Fibroblast of skin of right quadriceps (primary cell): ENCODE measurements at places on chromosomes 12 and 14.

DNA sequence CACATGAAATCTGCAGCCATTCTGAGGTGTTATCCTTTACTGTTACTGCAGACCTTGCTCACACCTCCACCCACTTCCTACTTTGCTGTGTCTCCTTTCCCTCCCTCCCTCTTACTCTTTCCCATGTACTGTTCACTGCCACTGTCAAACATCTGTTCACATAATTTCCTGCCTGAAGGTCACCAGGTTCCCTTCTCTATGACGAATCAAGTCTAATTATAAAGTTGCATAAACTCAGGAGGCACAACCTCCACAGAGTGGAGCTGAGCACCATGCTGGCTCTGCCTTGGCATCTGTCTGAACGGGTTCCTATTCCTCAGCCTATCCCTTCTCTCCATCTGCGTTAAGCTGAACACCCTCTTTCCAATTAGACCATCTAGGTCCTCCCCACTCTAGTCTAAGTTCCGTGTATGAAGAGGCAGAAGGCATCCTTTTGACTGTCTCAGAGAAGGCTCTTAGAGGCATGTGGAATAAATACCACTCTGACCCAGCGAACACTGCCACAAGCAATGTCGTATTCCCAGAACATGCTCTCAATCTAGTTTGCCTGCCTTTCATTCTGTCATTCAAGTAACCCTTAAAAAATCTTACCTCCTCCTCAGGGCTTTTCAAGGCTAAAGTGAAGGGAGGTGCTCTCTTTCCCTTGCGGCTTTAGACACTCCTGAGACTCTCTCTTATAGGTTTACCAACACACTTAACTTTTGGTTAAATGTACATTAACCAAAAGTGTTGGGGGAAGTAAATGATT, 48.7 kb downstream of the ACADS start:
- no peak for DNase-seq

GRCh38 chr14:104157016-104157928, 18.9 kb downstream of the KIF26A start:
- DNase-seq = no peak

GRCh38 chr12:31772186-31772585, 43.4 kb upstream of the AMN1 start:
- no peak for DNase-seq

- no peak for DNase-seq
Observed at GRCh38 chr14:32980178-32980901, 41.7 kb downstream of the NPAS3 start.

DNA sequence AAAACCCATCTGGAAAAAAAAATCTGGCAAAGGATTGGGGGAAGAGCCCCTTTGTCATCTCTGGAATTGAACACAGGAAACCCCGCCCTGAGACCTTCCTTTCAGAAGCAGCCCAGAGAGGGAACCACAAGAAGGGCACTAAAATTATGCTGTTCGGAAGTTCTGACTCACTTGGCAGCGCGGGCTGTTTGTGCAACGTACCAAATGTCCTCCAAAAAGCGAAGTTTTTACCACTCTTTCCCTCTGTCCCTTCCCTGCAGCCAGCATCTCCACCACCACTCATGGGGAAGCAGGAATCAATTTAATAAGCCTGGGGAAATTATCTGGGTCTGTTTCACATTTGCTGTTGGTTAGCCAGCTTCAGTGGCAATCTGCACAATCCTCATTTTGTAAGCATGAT, 3.2 kb upstream of the SYNE3 start:
- peak; percentile 90 for DNase-seq

GRCh38 chr14:72519543-72519942, 374.4 kb downstream of the DPF3 start:
- DNase-seq = no peak

DNA sequence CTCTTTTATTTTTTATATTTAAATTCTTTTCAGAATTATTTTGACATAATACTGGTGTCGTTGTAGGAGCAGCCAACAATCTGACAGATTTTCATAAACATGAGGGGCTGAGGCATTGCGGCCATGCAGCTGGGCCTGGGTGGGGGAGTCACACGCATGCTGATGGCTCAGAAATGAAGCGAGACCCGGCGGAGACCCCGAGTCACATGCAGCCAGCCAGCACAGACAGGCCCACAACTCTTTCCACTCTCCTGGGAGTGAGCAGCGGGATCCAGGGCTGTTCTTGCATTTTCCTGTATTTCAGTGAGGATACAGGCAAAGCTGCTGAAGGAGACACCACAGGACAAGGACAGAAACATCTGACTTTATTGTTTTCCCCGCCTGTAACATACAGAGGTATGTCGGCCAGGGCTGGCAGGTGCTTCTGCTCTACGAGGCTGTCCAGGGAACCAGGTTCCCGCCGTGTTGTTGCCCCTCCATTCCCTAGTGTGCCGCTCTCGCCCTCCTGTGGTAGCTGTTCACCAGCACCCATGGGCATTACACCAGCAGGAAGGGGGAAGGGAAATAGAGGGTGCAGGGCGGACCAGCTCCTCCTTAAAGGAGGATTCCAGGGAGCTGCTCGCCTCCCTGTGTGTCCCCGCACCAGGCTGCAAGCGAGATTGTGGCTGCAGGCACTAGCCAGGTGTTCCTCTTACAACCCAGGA, 30.5 kb downstream of the FZD10 start:
- no peak for DNase-seq

DNA sequence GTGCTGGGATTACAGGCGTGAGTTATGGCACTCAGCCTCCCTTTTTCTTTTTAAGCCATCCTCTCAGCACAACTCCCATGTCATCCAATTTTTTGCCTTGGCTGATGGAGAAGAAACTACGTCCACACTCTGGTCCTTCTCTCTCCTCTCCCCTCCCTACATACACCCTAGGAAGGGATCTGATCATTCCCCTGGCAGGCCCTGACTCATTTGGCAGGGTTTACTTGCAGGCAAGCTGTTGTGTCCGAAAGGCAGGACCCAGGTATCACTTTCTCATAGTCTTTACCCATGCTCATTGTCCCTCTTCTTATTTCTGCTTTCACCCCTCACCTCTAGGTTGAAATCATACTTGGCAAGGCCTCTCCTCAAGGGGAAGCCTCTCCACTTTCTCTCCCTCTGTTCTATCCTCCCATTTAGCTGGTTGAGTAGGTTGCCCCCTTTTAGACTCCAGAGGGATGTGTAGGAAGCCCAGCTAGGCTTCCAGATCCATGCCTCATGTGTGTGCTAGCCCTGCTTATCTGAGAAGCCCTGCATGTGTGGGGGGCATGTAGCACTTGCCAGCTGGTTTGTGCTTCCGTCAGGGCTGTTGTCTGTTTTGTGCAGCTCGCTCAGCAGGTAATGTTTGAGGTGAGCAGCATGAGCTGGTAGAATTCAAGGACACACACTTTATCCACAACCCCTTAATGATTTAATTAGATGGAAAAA, 14.8 kb downstream of the GPR19 start:
- DNase-seq = no peak

DNA sequence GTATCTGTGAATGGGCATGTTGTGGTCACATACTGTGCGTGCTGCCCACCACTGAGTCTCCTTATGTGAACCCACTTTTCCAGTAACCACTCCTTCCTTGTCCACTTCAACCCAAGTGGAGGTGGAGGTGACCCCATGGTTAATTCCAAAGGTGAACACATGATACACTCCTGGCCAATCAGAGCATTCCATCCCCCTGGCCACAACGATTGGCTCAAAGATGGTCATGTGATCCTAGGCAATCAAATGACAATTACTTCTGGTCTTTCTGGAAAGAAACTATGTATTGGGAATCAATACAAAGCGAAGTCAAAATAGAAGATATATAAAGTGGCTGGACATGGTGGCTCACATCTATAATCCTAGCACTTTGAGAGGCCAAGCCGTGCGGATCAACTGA, 20.2 kb upstream of the CCDC60 start:
- DNase-seq = no peak

DNA sequence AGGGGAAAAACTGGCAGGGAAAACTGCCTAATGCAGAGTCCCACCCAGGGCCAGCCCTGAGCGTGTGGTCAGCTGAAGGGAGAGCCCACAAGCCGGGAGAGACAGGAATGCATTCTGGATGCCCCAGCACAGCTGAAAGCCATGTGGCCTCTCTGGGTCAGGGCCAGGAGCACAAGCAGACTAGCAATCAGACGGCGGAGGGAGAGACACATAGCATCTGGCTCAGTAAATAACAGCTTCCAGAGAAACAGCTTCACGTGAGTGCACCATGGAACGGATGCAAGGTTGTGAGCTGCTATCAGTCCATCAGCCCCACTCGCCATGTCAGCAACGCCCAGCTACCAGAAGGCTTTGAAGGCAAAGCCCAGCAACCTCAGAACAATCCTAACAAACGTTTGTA, 28.2 kb upstream of the TMEM106C start:
- DNase-seq = peak; percentile 63

GRCh38 chr12:68746572-68747180, 700 bp downstream of the SLC35E3 start:
- peak; percentile 62 for DNase-seq

DNA sequence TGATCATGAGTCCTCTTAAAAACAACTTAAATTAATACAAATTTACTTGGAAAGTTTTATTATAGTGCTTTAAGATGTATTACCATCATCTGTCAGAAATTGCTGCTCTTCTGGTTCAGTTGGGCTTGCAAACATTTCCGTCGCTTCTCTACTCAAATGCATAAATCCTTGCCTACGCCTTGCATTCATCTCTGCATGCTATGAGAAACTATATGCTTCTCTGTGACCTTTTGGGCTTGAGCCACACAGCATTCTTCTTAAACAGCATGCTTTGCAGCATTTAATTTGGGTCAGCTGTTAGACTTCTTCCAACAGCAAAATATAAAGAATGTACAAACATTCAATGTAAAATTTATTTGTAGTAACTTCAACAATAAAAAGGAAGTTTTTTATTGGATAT, 305.7 kb upstream of the FLRT2 start:
- no peak for DNase-seq

- DNase-seq = no peak
Observed at GRCh38 chr12:56599797-56600196, 30.3 kb downstream of the BAZ2A start.

DNA sequence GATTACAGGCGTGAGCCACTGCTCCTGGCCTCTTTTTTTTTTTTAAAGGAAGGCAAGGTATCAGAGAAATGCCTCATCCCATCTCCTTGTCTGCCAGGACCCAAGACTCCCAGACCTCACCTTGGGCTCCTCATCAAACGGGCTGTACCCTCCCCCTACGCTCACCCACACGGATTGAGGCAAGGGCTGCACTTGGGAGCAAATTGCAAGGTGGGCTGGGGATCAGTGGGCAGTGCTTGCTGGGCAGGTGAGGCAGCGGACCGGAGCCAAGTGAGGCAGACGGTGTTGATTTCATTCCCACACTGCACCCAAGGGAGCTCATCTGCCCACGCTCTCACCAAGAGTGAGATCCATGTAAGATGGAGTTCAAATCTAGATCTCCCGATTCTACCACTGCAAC, 41.0 kb upstream of the DICER1 start:
- DNase-seq = no peak

- peak; percentile 56 for DNase-seq
Observed at GRCh38 chr14:75561013-75561432, 17.4 kb upstream of the FLVCR2 start.

GRCh38 chr12:46087916-46088439, 97.6 kb upstream of the SCAF11 start:
- no peak for DNase-seq

DNA sequence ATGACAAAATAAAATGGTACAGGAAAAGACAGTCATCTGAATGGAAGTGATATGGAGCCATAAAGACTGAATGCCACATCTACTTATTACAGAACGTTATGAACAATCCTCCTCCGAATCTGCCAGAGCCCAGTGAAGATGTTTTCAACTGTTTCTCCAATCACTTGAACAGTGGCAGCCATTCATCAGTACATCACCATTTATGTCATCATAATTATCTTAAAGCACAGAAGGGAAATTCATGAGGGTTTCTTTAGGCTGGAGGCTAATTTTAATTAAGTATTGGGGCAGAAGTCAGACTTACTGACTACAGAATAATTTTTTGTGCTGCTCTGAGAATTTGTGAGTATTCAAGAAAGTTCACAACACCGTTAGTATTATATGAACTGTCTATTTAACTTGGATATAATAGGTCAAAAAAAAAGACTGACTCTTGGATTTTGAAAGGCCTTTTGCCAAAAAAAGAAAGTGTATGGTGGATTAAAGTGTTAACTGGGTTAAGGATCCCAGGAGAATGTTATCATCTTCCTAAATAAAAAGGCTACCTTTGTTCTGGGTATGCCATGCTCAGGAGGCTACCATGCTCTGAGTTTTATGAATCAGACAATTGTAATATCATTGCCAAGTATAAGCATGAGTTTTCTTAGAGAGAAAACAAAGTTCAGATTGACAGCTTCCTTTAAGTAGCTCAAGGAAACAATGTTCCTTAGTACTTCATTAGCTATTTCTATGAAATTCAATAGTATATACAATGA, 40.1 kb downstream of the PDZRN4 start:
- no peak for DNase-seq

GRCh38 chr12:93705237-93705636, 28.1 kb downstream of the CRADD start:
- DNase-seq = no peak

DNA sequence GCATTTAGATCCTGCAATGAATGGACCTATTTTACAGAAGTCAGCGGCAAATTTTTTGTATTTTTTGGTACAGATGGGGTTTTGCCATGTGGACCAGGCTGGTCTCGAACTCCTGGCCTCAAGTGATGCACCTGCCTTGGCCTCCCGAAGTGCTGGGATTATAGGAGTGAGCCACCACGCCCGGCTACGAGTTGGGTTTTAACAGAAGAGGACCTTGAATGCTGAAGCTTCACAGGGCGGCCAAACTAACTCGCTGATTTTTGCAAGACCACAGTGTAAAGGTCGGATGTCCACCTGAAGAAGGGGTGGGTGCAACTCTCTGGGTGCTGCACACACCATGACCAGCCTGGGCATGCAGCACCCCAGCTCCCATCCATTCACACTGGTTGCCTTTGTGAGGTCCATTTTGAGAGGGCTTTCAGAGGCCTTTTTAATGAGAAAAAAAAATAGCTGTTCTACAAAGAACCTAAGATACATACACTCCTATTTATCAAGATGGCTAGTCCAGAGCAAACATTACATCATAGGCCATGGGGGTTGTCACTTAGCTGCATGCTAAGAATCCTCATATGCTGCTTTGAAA, 21.6 kb upstream of the CDK2AP1 start:
- no peak for DNase-seq

DNA sequence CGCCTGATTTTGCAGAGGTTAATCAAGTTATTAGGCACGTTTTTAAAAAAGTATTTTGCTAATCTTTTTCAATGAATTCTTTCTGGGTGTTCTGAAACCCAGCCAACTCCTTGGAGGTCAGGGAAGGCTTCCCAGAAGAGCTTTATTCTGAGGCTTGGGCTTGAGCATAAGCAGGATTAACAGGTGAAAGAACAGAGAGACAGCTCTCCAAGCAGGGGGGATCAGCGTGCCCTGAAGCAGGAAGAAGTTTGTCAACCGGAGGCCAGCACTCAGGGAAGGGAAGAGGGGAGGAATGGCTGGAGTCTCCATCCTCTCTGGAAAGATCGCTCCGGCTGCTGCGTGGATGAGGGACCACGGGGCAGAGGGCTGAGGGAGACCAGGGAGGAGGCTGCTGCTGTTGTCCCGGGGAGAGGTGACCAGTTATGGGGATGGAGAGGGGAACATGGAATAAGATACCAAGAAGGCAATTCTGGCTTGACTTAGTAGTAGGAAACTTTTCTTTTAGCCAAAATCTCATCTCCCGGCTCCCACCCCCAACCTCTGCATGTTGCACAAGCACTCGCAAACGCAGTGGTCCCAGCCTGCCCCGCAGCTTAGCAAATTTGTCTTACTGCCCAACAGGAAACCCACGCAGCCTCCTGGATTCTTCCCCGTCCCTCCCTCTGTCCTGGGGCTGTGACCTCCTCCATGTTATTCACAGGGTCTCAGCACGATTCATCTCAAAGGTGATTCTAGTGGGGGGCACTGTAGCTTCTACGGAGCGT, 1.1 kb upstream of the SSH1 start:
- DNase-seq = no peak

GRCh38 chr14:42671636-42672035, 1065.0 kb downstream of the LRFN5 start:
- DNase-seq = no peak
